Right atrium auricular region (tissue), 2 donors: ENCODE measurements at places on chromosomes 16 and 17. TPM values are rescaled to one million over a fixed set of nuclear protein-coding genes. Genes with fewer than 3 reads are reported as not detected.

- no peak for DNase-seq
Measured at GRCh38 chr16:12228079-12228601, 251.6 kb downstream of the SNX29 start.

DNA sequence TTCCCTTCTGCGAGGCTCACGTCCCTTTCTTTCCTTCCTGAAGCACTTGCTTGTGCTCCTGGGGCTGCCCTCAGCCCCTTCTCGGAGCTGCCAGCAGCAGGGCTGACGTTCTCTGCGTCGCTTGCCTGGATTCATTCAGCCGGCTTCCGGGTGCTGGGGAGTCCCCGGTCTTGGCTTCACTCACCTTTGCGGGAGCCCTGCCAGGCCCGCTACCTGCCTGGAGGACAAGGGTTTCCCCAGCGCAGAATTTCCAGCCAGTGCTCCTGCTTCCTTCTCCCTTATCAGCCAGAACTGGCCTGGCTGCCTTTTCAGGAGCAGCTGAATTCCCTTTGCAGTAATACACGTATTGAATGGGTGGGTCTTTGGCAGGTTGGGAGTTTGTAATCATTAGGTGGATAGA is 22.1 kb upstream of the IL17C start:
- DNase-seq: no peak

DNA sequence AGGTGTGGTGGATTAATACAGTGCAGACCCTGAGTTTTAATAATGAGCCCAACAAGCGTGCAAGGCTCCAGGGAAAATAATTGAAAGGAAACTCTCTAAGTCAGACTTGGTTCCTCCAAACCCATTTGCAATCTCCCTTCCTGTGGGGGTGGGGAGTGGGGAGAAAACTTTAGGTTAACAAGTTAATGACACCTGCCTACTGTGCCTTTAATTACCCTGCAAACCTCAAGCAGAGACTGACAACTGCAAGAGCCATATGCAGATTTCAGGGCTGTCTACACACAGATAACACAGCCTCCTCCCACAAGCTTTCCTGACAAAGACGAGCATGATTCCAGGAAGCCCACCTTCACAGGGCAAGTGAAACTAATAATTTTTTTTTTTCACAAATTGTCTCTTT is 359.3 kb downstream of the HS3ST4 start:
- no peak for DNase-seq

GRCh38 chr16:1773703-1774447 is 941 bp upstream of the MRPS34 start:
- no peak for DNase-seq

Gene TMC6
- 7.5 TPM for total RNA-seq

Gene PABPN1L
- total RNA-seq: not detected

Gene FOXL1
- total RNA-seq: 0.85 TPM

Gene CDRT4
- total RNA-seq: not detected
